ENCODE measurements at places on chromosomes 7 and 10. TPM values are rescaled to one million over a fixed set of nuclear protein-coding genes. Genes with fewer than 3 reads are reported as not detected.

HHEX gene
- polyA plus RNA-seq, result 4.7 TPM

- no peak for DNase-seq
Observed at GRCh38 chr7:75985009-75985517, 9.3 kb downstream of the TMEM120A start.

GRCh38 chr10:110498982-110499795 lies 1.5 kb downstream of the DUSP5 start:
- peak; percentile 46 for DNase-seq

DNA sequence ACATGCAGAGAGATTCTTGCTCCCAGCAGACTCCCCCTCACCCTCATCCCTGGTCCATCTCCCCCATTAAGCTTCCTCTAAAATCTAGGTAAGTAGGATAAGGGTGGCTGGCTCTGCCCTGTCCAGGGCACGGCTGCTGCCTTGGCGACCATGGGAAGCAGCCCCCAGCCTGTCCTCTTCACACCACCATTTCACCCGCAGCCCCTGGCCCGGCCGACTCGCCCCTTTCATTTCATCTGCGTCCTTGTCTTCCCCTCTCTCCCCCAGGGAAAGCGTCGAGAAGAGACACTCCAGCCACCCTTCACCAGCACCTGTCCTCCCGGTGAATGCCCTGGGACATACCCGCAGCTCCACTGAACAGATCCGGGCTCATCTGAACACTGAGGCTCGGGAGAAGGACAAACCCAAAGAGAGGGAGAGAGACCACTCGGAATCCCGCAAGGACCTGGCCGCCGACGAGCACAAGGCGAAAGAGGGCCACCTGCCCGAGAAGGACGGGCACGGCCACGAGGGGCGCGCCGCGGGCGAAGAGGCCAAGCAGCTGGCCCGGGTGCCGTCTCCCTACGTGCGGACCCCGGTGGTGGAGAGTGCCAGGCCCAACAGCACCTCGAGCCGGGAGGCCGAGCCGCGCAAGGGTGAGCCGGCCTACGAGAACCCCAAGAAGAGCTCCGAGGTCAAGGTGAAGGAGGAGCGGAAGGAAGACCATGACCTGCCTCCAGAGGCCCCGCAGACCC lies 342.3 kb upstream of the GALNT17 start:
- no peak for DNase-seq

DNA sequence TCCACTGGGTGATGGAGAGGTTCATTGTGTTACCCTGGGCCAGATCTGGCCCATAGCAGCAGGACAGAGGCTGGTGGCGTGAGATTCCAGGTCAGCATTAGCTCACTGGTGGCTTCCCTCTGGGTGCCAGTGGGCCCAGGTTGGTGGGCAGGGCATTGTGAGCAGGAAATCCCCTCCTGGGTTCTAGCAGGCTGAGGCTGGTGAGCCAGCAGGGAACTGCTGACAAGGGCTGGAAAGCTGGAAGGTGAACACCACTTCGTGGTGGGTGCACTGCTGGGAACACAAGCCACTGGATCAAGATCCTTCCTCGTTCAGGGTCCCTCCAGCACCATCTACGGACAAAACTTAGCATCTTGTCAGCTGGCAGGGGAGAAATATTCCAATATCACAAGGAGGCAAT lies 259.2 kb upstream of the FZD1 start:
- no peak for DNase-seq

DNA sequence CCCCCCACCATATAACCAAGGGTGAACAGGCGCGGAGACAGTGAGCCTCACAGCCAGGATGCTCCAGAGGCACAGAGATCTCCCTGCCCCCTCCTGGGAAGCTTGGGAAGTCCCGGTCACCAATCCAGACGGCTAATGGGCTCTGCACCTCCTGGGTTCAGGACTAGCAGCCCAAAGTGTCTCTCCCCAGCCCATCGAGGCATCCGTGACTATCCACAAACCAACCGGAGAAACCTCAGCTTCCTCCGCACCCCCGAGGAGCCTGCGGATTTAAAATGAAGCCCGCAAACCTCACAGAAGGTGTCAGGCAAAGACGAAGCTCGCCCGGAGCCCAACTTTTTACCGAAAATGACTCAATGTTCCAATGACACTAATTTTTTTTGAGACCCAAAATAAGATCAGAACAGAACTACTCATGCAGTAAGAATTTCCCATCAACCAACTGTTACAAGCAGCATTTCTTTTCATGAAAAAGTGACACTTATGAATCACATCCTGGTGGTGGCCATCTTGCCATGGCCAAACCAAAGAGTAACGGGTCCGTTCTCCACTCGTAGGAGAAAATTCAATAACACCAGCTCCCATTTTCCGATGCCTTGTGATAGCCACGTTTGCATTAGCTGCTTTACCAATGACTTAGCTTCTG lies 6.0 kb downstream of the PDGFA start:
- no peak for DNase-seq

C10orf67 gene
- not detected for polyA plus RNA-seq

DNA sequence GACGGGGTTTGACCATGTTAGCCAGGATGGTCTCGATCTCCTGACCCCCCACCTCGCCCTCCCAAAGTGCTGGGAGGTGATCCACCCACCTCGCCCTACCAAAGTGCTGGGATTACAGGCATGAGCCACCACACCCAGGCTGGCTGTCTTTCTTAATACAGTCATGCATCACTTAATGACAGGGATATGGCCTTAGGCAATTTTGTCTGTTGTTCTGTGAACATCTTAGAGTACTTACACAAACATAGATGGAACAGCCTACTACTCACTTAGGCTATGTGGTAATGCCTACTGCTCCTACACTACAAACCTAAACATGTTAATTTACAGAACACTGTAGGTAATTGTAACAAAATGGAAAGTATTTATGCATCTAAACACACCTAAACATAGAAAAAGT lies 106.6 kb upstream of the KCNMA1 start:
- no peak for DNase-seq

EGFR gene
- 3.4 TPM for polyA plus RNA-seq

DNA sequence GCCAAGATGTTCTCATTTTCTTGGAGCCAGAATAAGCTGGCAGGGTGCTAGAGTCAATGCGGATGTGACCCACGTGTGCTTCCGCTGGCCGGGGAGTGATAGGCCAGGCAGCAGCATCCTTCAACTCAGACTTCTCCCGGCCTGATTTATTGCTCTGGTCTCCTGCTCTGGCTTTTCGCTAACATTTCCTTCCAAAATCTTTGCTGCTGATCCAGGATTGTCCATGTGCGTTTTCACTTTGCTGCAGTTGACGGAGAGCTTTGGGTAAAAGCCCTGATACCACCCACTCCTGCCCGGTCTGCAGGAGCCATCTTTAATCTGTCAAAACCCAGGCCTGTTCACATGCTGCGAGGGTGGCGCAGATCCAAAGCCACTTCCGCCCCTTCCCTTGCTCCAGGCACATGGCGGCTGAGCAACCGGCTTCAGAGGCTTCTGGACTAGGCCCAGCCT lies 106.8 kb downstream of the CYP26A1 start:
- no peak for DNase-seq

Measured in stomach (tissue), 19 donors.